ENCODE measurements at places on chromosomes 3 and 15. TPM values are rescaled to one million over a fixed set of nuclear protein-coding genes. Genes with fewer than 3 reads are reported as not detected.

DNA sequence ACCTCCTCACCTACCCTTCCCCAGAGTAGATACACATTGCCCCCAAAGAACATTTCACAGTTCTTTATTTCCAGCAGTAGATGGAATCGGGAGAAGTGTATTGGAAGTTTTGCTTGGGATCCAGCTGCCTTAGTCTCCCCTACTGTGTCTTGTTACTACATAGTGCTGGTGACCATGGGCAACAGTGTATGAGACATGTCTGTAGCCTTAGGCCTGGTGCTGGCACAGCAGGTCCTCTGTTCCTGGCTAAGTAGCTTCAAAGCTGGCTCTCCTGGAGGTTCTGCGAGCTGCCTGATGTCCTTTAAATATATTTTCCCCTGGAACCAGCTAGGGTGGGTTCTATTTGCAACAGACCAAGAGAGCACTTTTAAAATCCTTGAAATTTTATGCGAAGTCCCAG lies 174.7 kb downstream of the THSD4 start:
- no peak for DNase-seq

Gene CLRN1
- total RNA-seq = not detected

GRCh38 chr3:41158947-41159346 lies 40.4 kb upstream of the CTNNB1 start:
- no peak for DNase-seq

DNA sequence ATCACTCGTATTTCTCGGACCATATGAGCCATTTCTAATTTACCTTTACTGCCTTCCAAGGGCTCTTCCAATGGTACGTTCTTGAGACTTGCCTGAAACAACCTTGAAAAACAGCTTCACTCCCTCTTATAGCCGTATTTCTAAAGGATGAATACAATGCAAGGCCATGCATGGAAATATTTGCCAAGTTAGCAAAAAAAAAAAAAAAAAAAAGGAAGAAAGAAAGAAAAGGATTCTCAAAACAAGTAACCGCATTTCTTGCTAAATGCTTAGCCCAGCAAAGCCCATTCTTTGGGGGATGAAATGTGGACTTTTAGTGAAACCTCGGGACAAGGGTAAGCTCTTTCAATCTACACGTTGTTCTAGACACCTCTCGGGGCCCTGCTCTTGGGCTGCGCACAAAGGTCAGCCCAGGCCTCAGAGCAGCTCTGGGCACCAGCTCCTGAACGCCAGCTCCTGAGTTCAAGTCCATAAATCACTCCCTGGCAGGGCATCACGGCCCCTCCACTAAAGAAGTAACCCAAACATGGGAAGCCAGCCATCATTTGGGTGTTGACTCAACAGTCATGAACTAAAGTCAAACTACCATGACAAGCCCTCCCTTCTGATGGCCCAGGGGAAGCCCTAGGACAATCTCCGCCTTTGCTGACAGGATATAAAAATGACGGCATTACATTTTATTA lies 132.7 kb downstream of the ADAMTS17 start:
- DNase-seq = no peak

GRCh38 chr15:67585681-67586080 lies 43.2 kb downstream of the MAP2K5 start:
- DNase-seq = no peak
